ENCODE measurements at places on chromosomes 2 and 18.

DNA sequence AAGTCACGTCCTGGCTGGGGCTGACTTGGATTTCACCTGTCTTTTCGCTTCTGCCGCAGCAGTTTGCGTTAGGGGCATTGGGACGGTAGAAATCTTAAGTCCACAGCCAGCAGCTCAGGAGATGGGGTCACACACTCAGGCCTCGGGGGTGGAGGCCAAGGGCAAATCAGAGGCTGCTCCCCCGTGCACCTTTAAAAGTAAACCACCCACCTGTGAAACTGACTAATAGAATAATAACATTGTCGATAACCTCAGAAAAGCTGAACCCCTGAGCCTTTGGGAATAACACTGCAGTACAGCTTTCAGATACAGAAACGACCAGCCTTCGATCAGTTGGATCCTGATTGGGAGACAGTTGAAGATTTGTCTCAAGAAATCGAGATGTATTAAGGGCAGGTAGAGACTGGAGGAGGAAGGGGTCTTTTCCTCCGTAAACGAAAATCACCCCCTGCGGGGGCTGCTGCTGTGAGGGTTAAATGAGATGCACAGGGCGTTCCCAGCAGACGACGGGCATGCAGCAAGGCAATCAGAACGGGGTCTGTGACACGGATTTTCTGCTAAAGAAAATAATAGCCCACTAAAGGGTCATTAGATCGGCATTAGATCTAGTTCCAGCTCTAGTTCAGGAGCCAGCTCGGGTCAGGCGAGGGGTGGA is 16.4 kb upstream of the NFATC1 start:
- no peak for DNase-seq

- peak; percentile 8 for DNase-seq
Measured at GRCh38 chr18:54269893-54270844, 852 bp downstream of the POLI start.

GRCh38 chr2:12161085-12161484 is 414.7 kb downstream of the LPIN1 start:
- DNase-seq: no peak

DNA sequence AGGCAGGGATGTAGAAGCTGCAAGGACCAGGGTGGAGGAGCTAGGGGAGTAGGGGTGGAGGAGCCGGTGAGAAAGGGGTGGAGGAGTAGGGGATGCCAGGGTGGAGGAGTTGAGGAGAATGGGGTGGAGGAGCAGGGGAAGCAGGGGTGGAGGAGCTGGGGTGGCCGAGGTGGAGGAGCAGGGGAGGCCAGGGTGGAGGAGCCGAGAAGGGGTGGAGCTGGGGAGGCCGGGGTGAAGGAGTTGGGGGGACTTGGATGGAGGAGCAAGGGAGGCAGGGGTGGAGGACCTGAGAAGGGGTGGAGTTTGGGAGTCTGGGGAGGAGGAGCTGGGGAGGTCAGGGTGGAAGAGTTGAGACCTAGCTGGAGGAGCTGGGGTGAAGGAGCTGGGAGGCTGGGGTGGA is 13.3 kb downstream of the SOX11 start:
- DNase-seq: no peak

DNA sequence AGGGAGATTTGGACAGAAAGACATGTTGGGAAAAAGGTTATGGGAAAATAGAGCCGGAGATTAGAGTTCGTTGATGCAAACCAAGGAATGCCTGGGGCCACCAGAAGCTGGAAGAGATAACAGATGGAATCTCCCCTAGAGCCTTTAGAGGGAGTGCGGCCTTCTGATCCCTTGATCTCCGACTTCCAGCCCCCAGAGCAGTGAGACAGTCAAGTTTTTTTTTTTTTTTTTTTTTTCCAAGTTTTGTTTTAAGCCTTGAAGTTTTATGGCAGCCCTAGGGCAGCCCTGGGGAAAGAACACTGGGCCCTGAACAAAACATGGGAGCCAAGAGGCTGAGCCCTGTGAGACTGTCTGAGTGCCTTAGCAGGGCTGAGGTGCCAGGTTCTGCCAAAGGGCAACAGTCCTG is 6.5 kb downstream of the DGKD start:
- no peak for DNase-seq

DNA sequence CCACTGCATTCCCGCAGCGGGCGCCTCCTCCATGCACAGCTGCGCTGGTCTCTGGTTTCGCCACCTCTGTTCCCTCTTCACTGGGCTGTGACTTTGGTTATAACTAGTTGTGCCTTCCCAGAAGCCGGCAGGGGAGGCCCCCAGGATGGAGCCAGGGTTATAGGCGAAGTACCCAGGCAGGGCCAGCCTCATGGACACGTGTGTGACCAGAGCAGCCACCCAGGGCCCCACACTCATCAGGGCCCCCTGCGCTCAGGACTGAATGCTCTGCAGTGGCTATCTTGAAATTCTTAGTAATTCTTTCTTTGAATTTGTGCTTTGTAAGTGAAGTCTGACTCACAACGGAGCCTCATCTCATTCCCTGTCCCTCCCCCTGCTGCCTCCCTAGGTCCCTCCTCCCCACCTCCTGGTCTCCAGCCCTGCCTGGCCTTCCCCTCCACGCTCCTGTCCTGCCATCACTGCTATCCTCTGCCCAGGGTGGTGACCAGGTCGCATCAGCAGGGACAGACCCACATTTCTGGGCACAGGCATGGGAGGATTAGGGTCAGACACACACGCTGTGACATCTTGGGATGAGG is 38.1 kb upstream of the LBH start:
- DNase-seq: no peak

DNA sequence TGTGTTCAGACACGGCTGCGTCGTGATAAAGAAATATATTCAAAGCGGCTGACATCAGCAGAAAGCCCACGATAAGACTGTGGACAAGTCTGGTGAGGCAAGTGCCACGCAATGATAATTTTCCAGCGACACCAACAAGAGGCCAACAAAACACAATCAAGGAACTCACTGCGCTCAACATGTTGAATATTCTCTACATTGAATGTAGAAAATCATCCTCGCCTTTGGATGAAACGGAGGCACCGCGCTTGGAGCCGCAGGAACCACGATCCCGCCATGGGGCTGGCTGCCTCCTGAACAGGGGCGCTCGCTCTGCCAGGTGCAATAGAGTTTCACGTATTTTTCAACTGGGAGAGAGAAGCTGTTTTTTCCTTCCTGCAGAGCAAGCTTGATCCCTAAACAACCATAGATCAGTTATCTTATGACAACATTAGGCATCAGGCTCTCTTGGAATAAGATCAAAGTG is 220.3 kb downstream of the ATAD2B start:
- DNase-seq: no peak

GRCh38 chr2:15763106-15763821 is 171.6 kb downstream of the DDX1 start:
- no peak for DNase-seq

DNA sequence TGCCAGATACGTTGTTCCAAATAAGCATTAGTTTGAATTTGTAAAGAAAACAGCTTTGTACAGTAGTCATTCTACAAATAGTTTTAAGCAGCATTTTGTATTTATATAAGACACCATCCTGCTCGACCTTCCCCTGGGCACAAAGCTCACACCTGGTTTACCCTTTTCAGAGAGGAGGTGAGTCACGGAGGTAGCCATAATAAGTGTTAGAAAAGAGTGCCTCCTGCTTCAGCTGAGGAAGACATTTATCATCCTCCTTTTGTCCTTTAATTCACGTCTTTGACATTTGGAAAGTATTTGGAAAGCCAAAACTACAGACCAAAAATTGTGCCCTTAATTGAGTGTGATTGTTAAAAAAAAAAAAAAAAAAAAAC is 6.8 kb downstream of the RAB12 start:
- DNase-seq: no peak

Data from NCI-H1694 treated with DMSO at 0.1 percent for 48 hours (cell line).